Left ventricle myocardium inferior (tissue), 1 donor: ENCODE measurements at places on chromosomes 2 and 18. TPM values are rescaled to one million over a fixed set of nuclear protein-coding genes. Genes with fewer than 3 reads are reported as not detected.

HOXD4 gene
- not detected for total RNA-seq

LTBP1 gene
- total RNA-seq = 88.9 TPM

SIX3 gene
- total RNA-seq = not detected

GRHL1 gene
- total RNA-seq = 0.69 TPM

CD226 gene
- total RNA-seq = 0.91 TPM

MC2R gene
- total RNA-seq = not detected

MSTN gene
- not detected for total RNA-seq

ALKAL2 gene
- 1.1 TPM for total RNA-seq

NEB gene
- 30.5 TPM for total RNA-seq

TMEM198 gene
- 2.5 TPM for total RNA-seq

GRCh38 chr2:239727182-239727775 is 297.9 kb downstream of the NDUFA10 start:
- DNase-seq = no peak

DNA sequence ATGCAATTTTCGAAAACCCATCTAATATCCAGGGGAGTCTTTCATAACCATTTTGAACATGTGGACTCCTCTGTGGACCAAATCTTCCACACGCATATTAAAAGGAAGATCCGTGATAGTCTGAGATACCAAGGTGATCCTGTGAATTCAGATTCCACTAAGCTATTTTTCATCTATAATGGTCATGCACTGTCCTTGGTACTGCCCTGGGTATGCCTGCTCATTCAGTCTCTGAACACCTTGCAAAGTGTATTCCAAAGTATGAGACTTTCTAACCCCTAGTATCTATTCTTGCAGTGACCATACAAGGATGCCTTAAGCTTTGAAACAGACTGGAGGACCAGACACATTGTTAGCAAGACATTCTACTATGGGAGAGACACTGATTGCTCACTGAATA is 217.6 kb upstream of the CCDC150 start:
- DNase-seq = no peak

- DNase-seq = no peak
Observed at GRCh38 chr2:178990533-178991241, 59.2 kb downstream of the CCDC141 start.

- DNase-seq = no peak
Observed at GRCh38 chr18:64539847-64540246, 391.0 kb upstream of the LINC00305 start.

GRCh38 chr2:11097854-11098387 is 57.3 kb upstream of the SLC66A3 start:
- no peak for DNase-seq

DNA sequence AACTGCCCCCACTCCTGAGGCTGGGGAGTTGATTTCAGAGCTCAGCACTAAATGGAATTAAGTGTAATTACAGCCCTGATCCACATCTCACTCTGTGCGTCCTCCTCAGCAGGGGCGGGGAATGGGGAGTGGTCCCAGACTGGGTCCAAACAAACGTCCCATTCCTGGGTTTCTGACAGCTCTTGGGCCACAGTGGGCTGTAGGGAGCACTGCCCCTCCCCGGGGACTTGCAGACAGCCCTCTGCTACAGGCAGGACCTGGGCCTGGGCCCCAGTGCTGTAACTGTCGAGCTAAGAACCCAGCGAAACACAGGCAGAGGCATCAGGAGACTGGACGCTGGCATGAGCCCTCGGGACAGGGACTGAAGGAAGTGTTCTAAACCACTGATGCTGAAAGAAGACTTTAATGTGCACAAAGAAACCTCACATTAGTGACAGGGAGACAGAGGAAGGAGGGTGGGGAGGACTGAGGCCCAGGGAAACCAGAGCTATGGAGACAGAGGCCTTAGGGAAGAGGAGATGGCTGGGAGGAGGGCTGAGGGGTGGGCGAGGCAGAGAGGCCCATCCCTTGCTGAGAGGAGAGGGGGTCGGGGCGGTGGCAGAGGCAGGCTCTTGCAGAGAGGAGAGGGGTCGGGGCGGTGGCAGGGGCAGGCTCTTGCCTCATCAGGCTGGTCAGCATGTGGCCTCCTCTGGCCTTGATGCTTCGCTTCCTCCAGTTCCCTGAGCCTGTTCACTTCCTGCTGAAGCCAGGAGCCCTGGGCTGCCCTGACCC is 5.8 kb upstream of the SEMA4C start:
- DNase-seq = no peak

DNA sequence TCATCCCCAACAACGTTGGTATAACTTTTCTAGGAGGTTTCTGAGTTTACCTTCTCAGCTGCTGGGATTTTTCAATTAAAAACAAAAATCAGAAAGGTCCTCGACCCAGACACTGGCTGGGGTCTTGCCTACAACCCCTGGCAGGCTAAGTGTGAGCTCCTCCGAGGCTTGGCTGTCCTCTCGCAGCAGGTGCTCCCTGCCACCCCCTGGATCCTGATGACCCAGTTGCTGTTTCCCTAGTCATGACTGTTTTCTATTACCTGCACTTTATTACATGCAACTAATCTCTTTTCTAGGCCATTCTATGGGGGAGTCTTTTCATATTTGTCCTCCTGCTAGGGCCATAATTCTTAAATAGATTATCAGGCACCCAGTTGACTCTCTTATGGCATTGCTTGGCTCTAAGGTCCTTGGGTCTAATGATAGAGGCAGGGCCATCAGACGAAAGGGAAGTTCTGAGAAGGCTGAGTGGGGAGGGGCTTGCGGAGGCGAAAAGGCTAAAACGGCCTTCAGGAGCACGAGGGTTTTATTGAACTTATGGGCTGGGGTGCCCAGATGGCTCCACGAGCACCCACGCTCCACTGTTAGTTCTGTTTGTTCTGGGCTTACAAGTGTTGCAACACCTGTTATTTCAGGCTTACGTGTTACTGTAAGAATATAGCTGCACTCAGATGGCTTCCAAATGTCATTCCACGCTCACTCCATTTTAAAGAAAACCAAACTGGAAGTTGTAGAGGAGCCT is 166.0 kb downstream of the NCK2 start:
- no peak for DNase-seq

GRCh38 chr2:165328272-165328671 is 89.1 kb downstream of the SCN2A start:
- DNase-seq = no peak

DNA sequence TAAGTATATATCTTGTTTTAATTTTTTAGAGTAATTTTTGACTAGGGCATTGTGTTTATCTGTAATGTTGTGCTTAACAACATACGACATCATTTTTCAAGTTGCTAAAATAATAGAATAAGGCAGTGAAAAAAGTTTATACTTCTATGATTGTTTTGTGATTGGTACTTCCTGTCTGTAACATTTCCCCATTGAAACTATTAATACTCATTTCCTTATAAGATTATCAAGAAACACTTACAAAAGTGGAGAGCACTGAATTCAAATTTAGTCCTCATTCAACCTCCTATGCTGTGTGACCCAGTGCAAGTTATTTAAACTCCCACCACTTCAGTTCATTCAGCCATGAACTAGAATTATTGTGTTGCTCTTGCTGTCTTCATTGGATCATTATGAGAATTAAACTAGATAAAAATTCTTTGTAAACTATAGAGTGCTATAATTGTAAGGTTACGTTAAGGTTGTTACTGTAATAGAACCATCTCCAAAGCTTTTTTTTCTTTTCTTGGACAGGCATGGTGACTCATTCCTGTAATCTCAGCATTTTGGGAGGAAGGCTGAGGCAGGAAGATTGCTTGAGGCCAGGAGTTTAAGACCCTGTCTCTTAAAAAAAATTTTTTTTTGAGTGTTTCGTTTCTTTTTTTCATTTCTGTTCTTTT is 2.8 kb downstream of the ETAA1 start:
- DNase-seq = no peak

DNA sequence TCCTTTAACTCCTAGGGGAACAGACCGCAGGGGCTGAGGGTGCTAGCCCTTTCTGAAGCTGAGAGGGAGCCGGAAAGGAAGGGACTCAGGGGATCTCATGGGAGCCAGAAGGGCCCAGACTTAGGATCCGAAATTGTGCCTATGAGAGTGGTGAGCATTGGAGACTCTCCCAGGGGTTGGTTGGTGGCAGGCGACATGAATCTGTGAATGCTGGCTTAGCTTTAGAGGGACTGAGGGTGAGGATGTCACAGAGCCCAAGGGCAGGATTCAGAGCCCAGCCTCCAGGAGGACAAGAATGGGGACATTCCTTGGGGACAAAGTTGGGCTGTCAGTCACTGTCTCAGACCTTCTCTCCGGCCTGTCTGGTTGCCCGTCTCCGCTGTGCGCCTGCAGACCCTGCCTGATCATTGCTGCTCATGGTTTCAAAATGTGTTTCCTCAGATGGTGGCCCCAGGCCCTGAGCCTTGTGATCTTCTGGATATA is 17.5 kb downstream of the GNLY start:
- no peak for DNase-seq

- DNase-seq = no peak
Observed at GRCh38 chr2:113861740-113862139, 28.1 kb upstream of the ACTR3 start.

DNA sequence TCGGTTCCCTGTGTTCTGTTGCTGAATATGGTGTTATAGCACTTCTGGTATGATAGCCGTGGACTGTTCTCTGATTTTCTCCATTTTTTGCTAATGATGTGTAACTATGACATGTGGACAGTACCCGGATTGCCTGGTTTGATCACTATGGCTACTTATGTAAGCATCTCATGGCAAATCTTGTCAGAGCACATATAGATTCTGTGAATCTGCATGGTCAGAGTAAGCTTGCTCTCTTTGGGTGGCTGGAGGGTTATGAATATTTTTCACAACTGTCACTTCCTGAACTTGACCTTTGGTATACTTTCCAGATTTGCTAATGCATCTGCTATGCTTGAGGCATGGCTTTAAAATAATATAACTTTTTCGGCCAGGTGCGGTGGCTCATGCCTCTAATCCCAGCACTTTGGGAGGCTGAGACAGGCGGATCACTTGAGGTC is 36.8 kb upstream of the ATP8B1 start:
- DNase-seq = no peak

DNA sequence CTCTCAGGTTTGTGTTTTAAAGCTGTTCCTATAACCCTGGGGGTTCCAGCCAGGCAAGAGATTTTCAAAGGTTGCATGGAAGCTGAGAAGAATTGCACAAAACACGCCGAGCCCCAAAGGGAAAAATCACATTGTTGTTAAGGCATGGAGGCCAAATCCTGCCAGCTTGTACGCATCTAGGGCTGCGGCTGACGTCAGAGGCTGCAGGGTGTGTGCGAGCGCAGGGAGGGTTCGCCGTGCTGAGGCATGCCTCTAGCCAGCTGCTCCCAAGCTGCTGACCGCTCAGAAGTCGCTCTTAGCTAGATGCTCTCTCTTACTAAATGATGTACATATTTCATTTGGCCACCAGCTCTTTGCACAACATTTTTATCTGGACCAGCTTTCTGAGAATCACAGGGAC is 191.8 kb downstream of the LPIN1 start:
- DNase-seq = peak; percentile 84

GRCh38 chr2:119433636-119434327 is 2.1 kb downstream of the TMEM37 start:
- no peak for DNase-seq

- DNase-seq = no peak
Observed at GRCh38 chr2:220466251-220466691, 838.8 kb downstream of the SLC4A3 start.

DNA sequence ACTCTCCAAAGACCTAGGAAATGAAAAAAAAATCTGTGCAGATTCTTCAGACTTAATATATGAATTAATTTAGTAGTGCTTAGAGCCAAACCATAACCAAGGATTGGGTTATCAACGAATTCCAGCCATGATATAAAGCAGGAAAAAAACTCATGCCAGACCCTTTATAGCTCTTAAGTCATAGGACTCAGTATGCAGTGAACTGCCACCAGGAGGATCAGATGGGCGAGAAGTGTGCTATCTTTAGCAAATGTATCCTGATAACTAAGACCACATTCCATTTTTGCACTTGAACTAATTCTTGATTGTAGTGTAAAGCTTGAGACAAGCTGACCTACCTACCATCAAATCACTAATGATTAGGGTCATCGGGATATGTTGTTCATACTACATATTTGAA is 178.1 kb downstream of the IKZF2 start:
- DNase-seq = no peak

GRCh38 chr2:219449609-219450008 is 15.0 kb downstream of the SPEG start:
- DNase-seq = no peak
